ENCODE measurements at places on chromosomes 12 and 14.

- no peak for DNase-seq
These were observed 215.0 kb upstream of the EGLN3 start for GRCh38 chr14:34165847-34166350.

GRCh38 chr14:100778526-100778882, 47.4 kb upstream of the MEG3 start:
- DNase-seq = no peak

DNA sequence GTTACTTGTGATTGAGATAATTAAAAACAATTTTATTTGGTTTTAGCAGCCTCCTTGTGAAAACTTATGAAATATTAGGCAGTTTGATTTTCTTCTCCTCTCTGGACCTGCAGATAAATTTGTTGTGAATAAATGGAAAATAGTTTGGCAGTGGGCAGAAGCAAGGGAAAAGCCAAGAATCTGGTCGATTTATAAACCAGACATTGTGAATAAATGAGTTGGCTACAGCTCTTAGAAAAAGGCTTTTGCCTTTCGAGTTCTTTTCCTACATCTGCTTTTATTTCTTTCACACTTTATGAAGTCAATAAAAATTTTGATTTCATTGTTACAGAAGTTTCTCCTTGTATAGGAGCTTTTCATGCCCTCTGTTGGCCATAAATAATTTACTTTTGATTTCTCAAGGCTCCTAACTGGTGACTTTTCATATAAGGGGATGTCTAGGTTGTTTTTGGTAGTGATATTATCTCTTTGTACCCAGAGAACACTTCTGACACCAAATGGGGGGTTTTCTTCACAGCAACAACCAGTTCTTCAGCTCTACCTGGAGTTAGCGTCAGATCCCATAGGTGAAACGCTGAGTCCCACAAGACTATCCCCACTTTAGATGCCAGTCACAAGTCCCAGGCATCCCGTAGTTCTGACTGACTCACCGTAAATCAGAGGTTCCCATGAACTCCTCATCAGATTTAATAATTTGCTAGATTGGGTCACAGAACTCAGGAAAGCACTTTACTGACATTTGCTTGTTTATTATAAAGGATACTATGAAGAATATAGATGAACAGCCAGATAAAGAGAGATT, 136.5 kb upstream of the DNM1L start:
- DNase-seq = no peak

- no peak for DNase-seq
These were observed 244.9 kb upstream of the LRIG3 start for GRCh38 chr12:59164991-59165718.

DNA sequence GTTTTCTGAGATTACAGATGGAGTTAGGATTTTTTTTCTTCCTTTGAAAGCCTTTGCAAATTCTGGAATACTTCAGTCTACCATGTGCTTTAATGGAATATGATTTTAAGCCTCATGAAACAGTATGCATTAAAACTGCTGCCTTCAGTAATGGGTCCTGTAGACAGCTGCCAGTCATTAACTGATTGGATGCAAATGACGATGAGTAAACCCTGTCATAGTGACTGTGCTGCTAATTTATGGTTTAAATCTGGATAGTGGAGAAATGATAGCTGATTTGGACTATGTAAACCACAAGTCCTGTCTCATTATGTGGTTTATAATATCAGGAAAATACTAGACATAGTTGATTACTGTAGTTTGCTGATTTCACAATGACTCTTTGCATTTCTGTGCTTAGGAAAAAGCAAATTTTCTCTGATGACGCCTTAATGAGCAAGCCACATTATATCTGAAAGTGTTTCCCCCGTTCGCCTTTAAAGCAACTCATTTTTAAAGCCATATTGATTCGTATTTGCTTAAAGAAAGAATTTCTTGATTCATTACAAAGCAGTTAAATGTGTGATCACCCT, 217.6 kb downstream of the TMTC2 start:
- no peak for DNase-seq

DNA sequence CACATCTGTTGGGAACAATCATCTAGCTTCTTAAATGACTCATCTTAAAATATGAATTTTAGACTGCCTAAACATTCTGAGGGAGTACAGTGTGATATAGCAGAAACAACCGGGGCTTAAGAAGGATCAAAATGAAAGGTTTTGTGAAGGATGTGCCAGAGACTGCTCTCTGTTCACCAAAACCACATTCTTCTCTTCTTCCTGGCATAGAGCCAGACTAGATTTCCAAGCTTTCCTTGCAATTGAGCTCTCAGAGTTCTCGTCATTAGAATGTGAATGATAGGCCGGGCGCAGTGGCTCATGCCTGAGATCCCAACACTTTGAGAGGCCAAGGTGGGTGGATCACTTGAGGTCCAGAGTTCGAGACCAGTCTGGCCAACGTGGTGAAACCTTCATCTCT, 94.5 kb downstream of the LRRIQ1 start:
- DNase-seq = no peak

DNA sequence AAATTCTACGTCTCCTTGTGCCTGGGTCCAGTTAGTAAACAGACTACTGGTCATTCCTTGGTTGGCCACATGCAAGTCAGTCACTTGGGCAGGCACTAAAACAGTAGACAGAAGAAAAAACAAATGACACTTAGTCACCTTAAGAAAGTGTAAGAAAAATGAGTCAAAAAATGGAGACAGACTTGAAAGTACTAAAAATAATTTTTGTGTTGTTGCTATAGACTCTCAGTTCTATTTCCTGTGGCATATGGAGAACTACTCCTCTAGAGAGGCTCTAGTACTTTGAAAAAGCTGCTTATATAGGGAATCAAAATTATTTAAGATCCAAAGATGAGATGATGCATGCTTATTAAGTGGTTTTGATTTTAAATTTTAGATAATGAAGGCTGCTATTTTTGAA, 56.0 kb downstream of the PTPRB start:
- no peak for DNase-seq

DNA sequence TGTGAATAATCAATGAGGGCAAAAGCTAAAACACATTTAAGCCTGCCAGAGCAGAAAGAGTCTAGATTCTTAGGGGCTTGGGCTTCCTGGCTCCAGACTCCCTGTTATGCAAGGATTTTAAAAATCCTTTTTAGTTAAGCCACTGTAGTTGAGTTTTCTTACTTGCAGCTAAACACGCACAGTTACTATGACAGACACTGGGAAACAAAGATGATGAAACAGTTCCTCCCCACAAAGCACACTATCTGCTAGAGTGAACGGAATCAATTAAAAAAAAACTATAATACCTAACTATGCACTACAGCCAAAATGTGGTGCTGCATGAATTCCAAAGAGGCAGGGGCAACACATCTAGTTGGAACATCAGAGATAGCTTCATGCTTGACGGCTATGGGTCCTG, 28.2 kb downstream of the RPS6KA5 start:
- DNase-seq = no peak

DNA sequence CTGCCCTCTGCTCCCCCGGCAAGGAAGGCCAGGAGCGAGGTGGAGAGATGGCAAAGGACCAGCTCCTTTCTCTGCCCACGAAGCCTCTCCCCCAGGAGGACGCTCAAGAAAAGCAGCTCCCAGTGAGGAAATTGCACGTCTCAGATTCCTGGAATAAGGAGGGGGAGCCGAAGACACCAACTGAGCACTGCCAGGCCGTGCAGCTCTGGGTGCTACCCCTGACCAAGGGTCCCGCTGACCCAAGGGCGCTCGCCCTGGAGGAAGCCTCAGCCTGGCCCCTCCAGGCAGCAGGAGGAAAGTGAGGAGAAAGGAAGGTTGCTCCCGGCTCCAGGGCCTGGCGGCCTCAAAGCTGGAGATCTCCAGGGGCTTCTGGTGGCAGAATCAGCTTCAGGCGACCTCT, 174.1 kb upstream of the SFSWAP start:
- no peak for DNase-seq

GRCh38 chr12:8697476-8698131, at the start of gene RIMKLB:
Gene RIMKLB, plus strand, starts transcription at chr12:8697991. Its CDS starts 15,876 bp downstream, at chr12:8713867.
- DNase-seq = peak; percentile 78

DNA sequence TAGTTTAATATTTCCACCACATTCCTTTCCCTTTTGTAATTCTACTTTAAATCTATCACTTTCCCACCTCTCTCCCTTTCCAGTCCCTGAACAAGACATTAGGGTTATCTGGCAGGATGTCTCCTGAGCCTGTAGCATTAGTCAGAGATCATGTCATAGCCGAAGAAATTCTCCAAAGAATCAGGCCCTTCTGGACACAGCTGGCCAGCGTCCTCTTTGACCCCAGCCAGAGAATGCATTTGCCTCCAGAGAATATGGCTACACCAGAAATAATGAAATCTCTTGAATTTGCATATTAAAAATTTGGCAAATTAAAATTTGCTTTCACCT, 56.7 kb downstream of the NTF3 start:
- DNase-seq = no peak

DNA sequence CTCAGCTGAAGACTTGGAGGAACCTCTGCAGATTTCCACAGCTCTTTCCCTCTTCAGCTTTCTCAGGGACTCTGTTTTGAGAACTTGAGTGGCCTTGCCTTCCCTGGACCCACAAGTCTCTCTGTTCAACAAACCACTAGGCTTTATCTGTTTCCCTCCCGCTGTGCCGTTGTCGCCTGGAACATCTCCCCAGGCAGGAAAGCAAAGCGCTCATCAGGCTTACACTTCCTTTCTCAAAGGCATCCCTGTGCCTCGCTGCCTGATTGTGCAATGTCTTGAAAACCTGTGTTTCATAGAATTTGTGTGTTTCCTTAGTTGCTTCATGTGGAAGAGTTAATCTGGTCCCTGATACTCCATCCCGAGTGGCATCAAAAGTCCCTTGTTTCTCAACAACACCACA, 64.1 kb downstream of the PPM1A start:
- no peak for DNase-seq

DNA sequence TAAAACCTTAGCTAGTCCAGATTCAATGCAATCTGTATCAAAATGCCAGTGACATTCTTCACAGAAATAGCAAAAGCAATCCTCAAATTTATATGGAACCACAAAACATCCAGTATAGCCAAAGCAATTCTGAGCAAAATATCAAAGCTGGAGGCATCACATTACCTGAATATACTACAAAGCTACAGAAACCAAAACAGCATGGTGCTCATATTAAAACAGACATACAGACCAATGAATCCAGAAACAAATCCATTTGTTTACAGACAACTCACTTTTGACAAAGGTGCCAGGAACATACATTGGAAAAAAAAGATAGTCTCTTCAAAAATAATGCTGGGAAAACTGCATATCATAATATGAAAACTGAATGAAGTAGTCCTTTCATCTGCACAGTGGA, 4.8 kb downstream of the KLRC4 start:
- DNase-seq = no peak

- no peak for DNase-seq
These were observed 27.1 kb upstream of the CLMN start for GRCh38 chr14:95346820-95347219.

DNA sequence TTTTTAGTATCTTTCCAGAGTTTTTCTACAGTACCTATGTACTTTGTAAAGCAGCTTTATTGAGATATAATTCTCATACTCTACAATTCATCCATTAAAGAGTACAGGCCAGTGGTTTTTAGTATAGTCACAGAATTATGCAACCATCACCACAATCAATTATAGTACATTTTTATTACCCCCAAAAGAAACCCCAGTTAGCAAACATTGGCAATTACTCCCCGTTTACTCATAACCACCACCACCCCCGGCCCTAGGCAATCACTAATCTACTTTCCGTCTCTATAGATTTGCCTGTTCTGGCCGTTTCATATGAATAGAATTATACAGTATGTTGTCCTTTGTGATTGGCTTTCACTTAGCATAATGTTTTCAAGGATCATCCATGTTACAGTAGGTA, 119.8 kb downstream of the KICS2 start:
- DNase-seq = no peak

DNA sequence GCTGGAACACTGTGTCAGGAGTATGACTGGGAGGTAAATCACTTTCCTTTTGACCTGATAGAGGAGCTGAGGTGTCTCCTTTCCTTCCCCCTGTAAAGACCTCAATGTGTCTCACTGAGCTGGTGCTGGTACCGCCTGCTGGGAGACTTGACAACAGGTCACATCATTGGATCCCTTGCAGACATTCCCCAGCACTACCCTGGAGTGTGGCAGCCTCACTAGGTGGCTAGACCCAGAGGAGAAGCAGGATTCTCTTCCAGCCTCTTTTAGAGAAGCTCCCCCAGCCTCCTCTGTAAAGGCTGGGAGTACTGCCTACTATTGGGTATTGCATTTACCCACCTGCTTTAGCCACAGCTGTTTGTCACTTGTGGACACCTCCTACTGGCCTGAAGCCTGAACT, 223.9 kb downstream of the ADGRD1 start:
- DNase-seq = no peak

- DNase-seq = no peak
These were observed 36.0 kb downstream of the RTRAF start for GRCh38 chr14:52025310-52025709.

- no peak for DNase-seq
These were observed 188.5 kb downstream of the KIF26A start for GRCh38 chr14:104326848-104327247.

- no peak for DNase-seq
These were observed 1.3 kb downstream of the FGD6 start for GRCh38 chr12:95215949-95216348.

DNA sequence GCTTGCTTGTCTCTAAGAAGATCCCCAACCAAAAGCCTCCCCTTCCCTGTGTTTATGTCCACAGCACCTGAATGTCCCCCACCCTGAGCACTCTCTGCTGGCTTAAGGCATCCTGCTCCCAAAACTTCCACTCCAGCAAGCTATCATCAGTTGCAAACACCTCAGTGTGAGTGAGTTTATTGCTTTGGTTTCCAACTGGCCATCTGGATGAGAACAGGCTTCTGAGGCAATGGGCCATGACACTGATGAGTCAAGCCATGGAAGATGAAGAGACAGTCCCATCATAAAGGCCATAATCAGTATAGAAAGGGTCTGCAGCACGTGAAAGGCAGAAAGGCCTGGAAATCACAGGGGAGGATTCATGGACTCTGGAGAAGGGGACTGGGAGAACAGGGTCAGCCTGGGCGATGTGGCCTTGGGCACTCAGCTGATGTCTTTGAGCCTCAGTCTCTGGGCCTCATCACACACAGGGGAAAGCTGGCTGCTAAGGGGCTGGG, 12.8 kb downstream of the CMKLR1 start:
- no peak for DNase-seq

DNA sequence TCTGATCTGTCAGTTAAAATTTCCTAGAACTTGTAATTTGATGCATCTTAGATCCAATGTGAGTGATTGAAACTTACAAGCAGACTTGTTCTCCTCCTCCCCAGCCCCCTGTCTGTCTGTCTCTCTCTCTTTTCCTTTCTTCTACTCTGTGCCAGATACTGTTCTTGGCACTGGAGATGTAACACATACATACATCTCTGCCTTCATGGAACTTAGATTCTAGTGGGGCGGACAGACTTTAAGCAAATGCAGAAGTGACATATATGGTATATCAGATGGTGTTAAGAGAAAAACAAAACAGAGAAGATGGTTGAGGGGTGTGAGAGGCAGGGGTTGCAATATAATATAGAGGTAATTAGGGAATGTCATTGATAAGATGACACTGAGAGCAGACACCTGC, 6.6 kb downstream of the CHST11 start:
- no peak for DNase-seq

- no peak for DNase-seq
These were observed 17.1 kb downstream of the LUM start for GRCh38 chr12:91094032-91094662.

GRCh38 chr14:50726372-50727107, 58.4 kb upstream of the SAV1 start:
- no peak for DNase-seq

Data from stimulated activated CD8-positive, alpha-beta memory T cell treated with anti-CD3 and anti-CD28 coated beads, Interleukin-12 subunit alpha, Interleukin-12 subunit beta, amount 100 ng/mL, for 4 hours (primary cell).